ENCODE measurements at places on chromosomes 5 and 9. TPM values are rescaled to one million over a fixed set of nuclear protein-coding genes. Genes with fewer than 3 reads are reported as not detected.

DNA sequence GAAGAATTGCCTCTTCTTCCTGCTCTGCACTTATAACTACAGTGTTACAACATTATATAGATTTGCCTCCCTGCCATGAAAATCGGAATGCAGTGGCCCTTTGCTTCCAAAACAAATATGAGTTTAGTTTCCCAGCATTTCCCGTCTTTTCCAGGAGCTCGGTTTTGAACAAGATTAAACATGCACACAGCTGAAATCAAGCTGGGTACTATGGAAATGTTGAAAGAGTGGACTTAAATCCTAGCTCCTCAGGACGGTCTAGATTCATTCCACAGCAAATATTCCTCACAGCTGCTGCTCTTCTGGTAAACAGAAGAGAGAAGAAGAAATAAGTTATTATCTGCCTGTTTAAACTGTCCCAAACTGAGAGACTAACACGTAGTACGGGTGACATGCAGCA, 161.4 kb downstream of the PIK3R1 start:
- no peak for DNase-seq

DNA sequence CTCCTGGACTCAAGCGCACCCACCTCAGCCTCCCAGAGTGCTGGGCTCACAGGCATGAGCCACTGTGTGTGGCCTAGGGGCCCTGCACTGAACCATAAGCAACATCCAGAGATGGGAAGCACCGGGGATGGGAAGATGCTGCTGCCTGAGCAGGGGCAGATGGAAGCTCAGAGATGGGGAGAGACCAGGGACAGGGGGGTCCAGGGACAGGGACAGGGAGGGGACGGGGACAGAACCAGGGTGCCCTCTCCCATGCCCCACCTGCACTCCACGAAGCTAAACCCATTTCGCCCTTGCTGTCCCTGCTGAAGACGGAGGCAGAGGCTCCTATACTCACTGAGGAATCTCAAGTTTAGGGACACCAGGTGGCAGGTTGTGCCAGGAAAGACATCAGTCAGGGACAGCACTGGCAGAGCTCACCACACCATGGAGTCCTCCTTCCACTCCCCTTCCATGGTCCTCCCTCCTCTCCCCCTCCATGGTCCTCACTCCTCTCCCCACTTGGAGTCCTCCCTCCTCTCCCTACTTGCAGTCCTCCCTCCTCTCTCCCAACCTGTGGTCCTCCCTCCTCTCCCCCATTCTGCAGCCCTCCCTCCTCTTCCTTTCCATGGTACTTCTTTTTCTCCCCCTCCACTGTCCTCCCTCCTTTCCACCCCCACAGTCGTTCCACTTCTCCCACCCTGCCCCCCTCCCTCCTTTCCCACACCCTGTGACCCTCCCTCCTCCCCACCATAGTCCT, 45.5 kb upstream of the LRRC14B start:
- no peak for DNase-seq

DNA sequence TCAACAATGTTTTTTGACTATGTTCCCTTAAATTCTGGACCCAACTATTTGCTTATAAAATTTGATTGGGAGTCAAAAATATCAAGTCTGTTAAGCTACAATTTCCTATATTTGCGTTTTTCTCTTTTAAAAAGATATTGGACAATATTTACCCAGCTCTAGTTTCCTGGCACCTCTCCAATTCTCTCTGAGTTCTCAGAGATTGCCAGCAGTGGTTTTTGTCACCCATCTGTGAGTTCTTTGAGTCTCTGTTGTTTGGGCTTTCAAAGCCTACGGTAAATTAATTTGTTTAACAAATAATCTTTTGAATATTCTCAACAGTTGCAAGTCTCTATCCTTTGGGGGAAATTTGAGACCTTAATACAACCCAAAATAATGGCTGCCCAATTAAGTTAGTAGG, 174.2 kb upstream of the PUM3 start:
- no peak for DNase-seq

HTR1A gene
- total RNA-seq: not detected

GRCh38 chr5:10265245-10266109, 15.4 kb downstream of the CCT5 start:
- DNase-seq: no peak

PIP5KL1 gene
- 4.4 TPM for total RNA-seq

DNA sequence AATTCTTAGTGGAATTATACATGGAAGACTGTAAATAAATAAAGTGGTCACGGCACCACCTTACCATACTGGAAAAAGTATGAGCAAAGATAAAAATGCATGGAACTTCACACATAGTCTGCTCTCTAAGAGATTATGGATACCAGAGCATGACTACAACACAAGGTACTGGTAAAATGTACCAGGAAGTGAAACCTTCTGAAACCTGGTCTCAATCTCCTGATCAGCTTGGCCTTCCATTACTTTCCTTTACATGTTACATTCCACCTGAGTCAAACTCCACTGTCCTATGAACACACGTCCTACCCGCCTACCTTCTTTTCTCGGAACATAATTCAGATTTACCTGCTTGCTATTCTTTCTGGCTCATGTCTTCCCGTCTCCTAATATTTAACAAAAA, 15.9 kb downstream of the PTAR1 start:
- no peak for DNase-seq

PLAC8L1 gene
- total RNA-seq: 0.42 TPM

GFI1B gene
- total RNA-seq: 0.12 TPM

QRFP gene
- total RNA-seq: not detected

IGFBPL1 gene
- not detected for total RNA-seq

DNA sequence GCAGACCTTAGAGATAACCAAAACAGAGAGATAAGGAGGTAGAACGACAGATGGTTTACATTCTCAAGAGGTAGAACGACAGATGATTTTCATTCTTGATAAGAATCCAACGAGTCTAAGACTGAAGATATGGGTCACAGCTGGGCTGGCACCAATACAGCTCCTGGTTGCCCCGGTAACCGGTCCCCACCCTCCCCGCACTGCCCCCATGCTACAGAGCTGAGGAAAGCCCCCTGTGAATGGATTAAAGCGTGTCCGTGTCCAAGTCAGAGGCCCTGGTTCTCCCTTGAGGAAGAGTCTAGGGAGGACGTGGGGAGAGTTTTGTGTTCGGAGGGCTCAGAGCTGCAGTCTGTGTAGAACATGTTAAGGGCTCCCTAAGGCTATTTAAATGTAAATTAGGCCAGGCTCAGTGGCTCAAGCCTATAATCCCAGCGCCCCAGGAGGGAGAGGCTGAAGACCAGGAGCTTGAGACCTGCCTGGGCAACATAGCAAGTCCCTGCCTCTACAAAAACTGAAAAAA, 8.1 kb downstream of the IDNK start:
- no peak for DNase-seq

DNA sequence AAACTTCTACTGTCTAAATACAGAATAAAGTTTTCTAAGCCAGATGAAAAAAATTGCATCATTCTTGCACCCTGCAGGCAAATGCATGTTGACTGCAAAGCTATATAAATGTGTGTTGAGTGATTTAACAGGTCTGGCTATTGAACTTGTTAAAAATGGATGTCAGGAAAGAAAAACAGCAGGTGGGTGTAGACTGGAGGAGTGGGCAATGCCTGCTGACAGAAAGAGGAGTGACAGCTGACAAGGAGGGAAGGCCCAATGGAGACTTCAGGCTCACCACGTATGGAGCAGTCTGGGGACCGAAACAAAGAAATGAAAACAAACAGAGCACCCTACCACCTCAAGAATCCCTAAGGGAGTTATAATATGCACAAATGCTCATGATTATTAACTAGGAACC, 127.8 kb downstream of the GRIA1 start:
- DNase-seq: no peak

DNA sequence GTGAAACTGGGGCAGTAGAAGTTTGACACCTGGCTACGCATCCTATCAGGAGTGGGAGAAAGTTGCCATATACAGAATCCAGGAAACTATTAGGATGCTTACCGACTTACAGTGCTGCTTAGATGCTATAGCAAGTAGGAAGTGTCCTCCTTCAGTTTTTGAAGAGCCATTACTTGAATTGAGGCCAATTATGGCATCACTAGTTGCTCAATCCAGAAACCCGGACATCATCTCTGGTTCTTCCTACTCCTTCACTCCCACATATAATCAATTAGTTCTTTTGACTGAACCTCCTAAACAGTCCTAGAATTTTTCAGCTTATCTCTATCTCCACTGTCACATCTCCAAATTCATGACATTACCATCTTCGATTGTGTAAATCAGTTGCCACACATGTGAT, 41.8 kb upstream of the UGCG start:
- DNase-seq: no peak

GRCh38 chr9:18122171-18122570, 351.8 kb upstream of the ADAMTSL1 start:
- no peak for DNase-seq

GRCh38 chr5:32713361-32713769, 2.2 kb downstream of the NPR3 start:
- DNase-seq: no peak

KIAA0825 gene
- total RNA-seq: 1.1 TPM

DNA sequence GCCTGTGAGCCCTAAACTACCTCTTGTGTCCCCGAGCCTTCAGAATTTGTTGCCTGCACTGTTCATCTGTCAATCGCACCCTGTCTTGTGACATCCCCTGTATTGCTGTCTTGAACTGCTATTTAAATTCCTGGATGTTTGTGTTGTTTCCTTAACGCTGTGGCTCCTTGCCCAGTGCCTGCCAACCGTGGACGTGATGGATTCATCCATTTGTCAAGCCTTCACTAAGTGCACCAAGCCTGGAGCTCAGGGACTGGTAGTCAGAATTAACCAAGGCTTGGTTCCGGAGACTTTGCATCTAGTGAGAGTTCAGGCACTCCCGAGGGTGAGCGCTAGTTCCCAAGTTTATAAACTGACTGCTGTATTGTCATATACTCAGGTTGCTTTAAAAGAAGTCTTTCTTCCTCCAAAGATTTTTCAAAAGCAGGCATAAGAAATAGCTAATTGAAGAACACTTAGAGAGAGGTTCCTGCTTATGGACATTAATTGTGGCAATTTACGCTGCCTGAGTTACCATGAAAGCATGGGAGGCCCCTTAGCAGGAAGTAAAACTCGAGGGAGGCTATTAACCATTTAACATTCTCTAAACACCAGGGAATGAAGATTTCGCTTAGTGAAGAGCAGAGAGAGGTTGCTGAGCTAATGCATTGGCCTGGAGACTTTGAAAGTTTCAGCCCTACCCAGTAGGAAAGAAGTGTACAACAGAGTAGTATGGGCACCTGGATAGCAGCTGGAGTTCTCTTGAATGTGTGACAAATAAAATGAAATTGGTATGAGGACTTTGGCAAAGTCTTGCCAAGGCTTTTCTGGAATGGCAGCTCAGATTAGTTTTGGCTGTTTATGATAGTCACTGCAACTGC, 29.0 kb downstream of the RGS3 start:
- DNase-seq: no peak

NUTM2F gene
- total RNA-seq: not detected

SLC6A7 gene
- total RNA-seq: not detected

NPR2 gene
- 11.5 TPM for total RNA-seq

CCDC152 gene
- total RNA-seq: 10.5 TPM

DNA sequence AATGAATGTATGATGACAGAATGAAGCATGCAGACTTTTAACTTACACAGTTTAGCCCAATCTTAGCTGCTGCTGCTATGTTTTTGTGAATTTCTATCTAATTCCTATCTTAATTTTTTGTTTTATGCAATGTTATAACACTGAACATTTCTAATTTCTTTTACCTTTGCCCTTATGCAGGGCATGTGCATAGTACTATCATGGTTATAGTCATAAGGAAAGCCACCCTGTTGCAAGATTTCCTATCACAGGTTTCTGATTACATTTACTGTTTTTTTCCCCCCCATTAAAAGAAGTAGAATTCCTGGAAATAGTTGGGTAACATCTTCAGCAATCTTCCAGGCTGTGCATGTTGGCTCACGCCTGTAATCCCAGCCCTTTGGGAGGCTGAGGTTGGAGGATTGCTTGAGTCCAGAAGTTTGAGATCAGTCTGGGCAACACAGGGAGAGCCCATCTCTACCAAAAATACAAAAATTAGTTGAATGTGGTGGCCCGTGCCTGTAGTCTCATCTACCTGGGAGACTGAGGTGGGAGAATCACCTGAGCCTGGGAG, 164.4 kb downstream of the KDM4C start:
- no peak for DNase-seq

ADAMTSL1 gene
- total RNA-seq: not detected

DNA sequence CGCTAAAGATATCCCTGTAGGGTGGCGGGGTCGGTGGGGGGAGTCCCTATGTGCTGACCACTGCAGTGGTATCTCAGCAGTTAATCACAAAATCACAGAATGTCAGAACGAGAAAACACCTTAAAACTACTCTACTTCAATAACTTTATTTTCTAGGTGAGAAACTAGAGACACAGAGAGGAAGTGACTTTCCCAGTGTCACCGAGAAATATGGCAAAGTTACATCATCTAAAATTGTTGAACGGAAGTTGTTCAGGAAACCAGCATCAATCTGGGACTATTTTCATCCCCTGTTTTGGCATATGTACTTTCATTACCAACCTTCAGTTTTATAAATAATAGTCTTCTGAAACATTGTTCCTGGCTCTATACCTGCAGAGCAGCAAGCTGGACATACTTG, 384.0 kb downstream of the SPOCK1 start:
- no peak for DNase-seq

CCL21 gene
- total RNA-seq: not detected

- peak; percentile 40 for DNase-seq
Measured at GRCh38 chr5:67156976-67157583, 39.5 kb downstream of the CD180 start.

- no peak for DNase-seq
Measured at GRCh38 chr5:179912951-179913350, 5.3 kb upstream of the TBC1D9B start.

GRCh38 chr5:171580502-171581265, 161.2 kb downstream of the FGF18 start:
- DNase-seq: no peak

- peak; percentile 47 for DNase-seq
Measured at GRCh38 chr9:130240410-130241197, 25.0 kb upstream of the HMCN2 start.

DNA sequence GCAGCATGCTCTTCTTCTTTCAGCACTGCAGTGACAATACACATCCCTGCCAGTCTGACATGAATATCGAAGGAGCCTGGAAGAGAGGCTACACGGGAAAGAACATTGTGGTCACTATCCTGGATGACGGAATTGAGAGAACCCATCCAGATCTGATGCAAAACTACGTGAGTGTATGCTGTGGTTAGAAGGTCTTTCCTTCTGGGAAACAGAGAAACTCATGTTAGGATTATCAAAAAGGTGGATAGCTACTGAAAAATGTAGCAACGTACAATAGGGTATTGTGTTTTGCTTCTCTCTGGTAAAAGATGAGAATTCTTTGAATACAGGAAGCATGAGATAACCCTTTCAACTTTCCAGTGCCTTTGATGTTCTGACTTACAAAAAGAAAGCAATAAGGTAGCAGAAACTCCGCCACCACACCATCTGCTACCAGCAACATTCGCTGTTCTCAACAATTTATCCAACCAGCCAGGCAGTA, 133.3 kb downstream of the PCSK5 start:
- peak; percentile 34 for DNase-seq

DNA sequence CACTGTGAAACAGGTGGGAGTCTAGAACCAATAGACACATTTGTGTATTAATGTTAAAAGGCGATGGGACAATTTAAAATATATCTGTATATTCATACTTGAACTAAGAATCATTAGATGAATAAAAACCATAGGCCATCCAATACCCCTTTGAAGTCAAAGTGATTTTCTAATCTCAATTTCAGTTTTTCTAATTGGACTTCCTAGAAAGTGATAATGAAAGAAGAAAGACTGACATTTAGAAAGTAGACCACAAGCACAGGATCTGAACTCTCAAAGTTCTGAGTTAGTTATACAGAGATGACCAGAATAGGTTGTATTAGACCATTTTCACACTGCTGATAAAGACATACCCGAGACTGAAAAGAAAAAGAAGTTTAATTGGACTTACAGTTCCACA, 412.8 kb upstream of the PIK3R1 start:
- no peak for DNase-seq

All from activated T-cell treated with anti-CD3 and anti-CD28 coated beads, Interleukin-2, amount 50 U/mL, for 72 hours (primary cell).